EL (cell line): ENCODE measurements at places on chromosomes 13 and 19.

DNA sequence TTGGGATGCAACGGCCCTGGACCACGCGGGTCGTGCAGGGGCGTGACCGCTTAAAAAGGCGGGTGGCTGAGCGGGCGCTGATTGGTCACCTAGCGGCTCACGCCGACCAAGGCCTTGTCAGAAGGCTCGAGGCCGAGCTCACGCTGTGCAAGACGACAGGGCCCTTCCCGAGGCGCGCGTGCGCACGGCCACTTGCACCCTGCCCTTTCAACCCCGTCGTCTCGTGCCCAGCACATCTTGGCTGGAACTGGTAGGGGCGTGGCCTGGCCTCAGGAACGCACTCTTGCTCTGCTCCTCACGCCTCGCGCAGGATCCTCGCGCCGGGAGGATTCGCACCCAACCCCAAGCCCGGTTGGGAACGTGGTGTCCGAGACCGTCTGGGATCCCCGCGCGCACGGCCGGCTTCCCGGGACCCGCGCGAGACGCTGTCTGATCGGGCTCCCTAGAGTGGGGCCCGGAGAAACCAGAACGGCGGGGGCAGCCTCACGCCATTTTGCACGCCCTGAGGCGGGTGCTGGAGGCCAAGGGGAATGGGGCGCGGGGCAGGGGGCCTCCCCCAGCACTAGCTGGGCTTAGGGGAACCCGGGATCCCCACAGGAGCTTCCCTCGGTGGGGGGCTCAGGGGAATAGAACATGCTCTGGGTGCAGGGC, at the start of gene MEIOSIN:
MEIOSIN (plus strand) TSS at position 280 of the 651 bp plus-strand sequence. CDS start 1,938 bp downstream, outside the sequence.
- no peak for DNase-seq

DNA sequence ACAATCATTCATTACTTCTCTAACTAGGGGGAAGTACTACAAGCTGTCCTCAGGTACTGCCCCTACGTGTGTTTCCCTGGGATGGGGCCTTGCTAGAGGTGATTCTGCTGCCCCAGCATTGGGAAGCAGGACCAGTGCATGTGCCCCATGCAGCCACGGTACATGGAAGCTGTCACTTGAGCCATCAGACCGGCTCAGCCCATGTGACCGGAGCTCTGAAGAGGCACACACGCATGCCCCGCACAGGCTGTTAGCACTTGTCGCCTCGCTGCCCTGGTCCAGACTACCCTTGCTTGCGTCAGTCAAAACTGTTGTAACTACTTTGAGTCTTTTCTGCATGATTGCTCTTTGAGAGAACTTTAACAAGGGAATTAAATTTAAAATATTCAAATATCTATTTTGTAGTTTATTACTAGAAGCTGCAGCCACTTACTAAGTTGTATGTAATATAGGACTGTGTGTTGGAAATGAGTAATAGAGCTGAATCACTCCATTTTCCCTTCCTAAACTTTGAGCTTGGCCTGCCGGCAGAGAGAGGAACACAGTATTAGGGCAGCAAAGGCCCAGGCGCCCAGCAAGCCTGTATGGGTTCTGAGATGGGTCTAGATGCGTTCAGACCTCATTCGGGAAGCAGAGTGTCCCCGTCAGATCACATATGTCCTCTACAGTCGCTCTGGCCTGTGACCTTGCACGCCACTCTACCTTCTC, 42.2 kb downstream of the DHRS12 start:
- peak; percentile 21 for DNase-seq

GRCh38 chr13:93945621-93946020, 533.9 kb downstream of the DCT start:
- DNase-seq, result no peak

GRCh38 chr19:34964598-34964997, 569 bp upstream of the ZNF792 start:
- DNase-seq, result no peak

DNA sequence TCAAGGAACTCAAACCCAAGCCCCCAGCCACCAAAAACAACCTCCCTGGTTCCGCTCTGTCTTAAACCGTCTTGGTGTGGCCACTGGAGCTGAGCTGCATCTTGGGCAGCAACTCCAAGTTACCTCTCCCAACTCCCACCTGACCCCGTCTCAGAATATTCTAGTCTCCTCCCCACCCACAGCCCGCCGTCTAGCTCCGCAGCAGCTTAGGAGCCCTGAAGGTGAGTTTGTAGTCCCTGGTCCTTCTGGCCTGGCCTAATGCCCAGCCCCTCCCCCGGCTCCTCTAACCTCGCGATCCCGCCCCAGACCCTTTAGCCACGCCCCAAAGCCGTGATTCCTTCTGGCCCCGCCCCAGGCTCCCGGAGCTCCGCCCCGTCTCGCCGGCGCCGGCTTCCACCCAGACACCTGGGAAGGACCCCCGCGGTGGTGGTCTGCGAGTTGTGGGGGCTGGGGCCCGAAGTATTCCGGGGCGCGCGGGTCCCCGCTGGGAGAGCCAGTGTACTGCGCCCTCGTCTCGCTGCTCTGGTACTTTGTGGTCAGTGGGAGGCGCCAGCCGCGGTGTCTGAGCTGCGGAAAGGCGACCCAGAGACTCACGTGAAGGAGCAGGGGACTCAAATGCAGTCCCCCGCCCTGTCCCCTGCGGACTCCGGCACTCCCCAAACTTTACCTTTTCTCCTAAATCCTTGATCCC, 2.5 kb upstream of the LHB start:
- peak; percentile 76 for DNase-seq

DNA sequence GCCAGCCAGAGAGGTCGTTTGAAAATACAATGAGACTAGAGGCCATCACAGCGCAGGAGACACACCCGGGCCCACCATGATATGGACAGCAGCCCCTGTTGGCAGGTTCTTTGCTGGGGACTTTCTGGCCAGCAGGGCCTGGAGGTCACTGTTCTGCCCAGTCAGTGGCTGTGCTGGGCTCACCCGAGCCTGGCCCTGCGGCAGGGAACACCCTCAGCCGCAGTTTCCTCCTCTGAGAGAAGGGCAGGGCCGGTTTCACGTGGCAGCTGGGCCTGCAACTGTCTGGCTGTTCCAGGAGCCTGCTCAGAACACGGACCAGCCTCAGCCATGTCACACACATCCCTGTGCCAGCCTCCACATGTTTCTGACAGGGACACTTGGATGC, 39.4 kb downstream of the ADPRHL1 start:
- DNase-seq, result no peak

DNA sequence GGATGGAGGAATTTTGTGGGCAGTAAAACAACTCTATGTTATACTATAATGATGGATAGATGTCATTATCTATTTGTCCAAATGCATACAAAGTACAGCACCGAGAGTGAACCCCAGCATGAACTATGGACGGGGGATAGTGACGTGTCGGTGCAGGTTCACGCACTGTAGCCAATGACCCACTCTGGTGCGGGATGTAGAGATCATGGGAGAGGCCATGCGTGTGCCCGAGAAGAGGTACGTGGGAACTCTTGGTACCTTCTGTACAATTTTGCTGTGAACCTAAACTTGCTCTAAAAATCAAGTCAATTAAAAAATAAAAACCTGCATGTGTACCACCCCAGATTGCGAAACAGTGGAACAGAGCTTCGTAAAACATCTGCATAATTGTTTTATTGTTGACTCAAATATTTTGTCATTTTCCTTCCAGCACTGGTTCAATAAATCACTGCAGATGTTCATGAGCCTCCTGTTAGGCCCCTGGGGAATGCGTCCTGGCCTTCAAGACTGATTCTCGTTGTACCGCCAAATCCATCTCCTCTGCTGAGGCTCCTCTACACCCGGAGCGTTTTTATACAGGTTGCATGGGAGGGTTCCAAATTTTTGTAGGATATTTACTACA, 30.9 kb downstream of the COL4A1 start:
- no peak for DNase-seq

- DNase-seq, result no peak
Observed at GRCh38 chr13:101880581-101880980, 428.1 kb downstream of the ITGBL1 start.

DNA sequence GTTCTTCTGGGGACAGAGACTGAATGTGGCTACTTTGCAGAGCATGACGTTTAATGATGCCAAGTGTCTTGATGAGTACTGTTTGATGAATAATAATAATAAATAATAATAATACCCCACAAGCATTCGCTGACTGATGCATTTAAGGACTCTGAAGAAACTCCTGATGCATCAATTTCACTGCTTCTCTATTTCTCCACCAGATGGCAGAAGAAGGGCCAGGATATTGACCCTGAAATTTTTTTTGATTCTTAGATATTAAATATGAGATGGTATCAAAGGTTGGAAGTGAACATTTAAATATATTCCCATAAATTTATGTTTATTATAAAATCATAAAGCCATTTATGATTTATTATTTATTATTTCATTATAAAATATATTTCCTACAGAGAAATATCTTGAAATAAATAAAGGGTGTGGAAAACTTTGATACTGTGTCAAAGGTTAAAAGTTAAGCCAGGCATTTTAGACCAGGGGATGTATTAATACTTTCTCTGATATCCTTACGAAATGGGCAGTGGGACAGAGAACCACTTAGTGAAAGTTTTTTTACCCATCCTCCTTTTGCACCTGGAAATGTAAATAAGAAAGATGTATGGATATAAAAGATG, 170.9 kb downstream of the LACC1 start:
- peak; percentile 34 for DNase-seq
